CD4-positive, alpha-beta T cell treated with Interleukin-17A for 4 hours (primary cell): ENCODE measurements at places on chromosomes 12 and 14.

DNA sequence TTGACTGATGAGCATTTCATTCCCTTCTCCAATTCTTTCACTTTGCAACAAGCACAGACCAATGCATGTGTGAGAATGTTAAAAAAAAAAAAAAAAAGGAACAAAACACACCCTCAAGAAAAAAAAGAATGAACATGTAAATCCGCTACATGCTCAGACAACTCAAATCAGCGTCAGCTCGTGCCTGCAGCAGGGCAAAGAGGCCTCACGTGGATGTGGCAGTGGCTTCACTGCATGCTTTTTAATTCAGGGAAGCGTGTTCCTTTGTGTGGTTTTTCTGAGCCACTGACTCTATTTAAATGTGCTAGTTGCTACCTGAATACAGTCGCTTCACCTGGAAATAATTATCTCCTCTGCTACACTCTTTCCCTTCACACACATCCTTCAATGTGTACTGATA is 55.1 kb downstream of the PPP1R36 start:
- no peak for DNase-seq

DNA sequence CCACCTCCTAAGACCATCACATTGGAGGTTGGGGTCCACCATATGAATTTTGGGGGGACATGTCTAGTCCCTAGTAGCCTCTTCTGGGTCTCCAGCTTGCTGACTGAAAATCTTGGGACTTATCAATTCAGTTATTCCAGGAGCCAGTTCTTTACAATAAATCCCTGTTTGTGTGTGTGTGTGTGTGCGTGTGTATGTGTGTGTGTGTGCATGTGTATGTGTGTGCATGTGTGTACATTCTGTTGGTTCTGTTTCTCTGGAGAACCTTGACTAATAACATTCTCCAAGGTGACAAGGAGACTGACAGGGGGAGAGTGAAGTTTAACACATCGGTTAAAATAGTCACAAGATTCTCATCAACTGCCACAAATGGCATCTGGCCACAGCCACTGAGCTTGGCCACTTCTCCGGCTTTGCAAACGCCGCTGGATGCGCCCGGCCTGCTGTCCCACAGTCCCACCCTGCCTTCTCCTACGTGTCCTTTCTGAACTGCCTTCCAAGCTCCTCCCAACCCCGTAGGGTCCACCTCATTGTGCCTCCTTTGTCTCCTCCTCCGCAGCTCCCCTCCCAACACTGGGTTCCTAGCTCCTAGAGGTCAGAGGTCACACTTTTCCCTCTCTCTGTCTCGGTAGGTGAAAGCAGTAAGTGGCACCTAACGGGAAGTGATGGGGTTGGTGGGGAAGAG is 88.1 kb upstream of the DIO3 start:
- no peak for DNase-seq

DNA sequence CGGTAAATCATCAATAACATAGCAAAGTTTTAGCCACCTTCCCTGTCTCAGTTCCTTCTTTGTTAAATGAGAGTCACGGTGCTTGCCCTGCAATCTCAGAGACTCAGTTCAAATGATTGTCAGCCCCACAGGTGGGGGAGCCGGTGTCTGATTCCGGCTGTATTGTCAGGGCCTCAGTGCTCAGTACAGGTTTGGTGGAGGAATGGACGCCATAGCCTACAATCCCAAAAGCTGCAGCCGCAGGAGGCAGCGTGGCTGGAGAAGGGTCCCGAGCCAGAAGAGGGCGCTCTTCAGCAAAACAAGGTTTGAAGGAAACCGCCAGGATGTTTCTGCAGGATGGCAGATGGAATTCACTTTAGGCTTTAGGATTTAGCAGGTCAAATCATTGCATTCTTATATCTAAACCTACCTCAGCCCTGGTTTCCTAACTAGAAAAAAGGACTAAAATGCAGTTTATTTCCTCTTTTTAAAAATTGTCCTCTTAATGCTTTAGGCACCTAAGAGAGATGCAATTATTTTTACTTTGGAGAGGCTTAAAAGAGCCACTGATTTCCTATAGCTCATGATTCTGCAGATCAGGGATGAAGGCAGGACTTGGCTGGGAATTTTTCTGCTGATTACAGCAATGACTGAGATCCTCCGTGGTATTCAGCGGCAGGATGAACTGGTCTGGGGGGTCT is 29.2 kb downstream of the FOS start:
- DNase-seq, result peak; percentile 86

GRCh38 chr14:23185063-23185462 is 1.6 kb upstream of the SLC7A8 start:
- DNase-seq, result no peak

DNA sequence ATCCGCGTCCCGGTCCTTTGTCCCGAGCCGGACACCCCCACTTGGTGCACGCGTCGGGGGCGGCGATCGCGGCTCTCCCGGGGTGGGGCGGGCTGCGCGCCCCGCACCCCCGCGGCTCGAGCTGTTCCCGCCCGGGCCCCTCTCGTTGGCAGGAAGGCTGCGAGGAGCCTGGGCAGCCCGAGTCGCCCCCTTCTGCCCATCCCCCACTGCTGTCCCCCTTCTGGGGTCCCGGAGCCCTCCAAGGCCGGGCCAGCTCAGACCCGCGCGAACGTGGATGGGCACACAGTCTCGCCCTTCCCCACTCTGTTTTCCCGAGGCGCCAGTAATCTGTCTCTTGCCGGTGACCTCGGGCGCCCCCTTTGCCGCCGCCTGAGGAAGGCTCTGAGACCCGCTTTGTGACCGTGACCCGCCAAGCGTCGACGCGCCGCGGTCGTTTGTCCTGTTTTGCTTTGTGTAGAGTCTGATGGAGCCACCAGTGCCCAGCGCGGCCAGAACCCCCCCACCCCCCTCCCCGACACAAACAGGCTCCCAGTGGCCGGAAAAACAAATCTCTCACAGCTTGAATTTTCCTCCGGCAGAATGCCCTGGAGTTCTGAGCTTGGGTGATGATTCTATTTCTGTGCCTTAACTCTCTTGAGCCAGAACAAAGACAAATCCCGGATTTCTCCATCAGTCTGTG is 610 bp downstream of the C14orf132 start:
- peak; percentile 45 for DNase-seq

DNA sequence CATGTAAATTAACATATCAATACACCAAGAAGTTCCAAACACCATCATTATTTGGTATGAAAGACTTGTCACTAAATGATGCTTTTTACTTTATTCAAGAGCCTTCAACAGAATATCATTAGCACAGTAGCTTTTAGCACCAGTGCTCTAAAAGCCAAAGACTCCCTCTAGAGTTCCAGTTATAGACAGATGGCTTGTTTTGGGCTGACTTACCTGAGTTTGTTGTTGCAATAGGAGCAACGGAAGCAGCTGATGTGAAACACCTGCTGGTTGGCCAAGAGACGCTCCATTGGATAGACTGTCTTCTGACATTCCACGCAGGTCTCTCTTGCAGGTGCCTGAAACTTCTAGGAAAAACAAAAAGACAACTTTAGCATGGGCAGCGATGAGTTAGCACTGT is 14.5 kb upstream of the CERS5 start:
- DNase-seq, result no peak

- no peak for DNase-seq
Measured at GRCh38 chr14:57061009-57061711, 207.5 kb downstream of the EXOC5 start.

GRCh38 chr14:105091517-105092170 is 26.4 kb upstream of the GPR132 start:
- no peak for DNase-seq

DNA sequence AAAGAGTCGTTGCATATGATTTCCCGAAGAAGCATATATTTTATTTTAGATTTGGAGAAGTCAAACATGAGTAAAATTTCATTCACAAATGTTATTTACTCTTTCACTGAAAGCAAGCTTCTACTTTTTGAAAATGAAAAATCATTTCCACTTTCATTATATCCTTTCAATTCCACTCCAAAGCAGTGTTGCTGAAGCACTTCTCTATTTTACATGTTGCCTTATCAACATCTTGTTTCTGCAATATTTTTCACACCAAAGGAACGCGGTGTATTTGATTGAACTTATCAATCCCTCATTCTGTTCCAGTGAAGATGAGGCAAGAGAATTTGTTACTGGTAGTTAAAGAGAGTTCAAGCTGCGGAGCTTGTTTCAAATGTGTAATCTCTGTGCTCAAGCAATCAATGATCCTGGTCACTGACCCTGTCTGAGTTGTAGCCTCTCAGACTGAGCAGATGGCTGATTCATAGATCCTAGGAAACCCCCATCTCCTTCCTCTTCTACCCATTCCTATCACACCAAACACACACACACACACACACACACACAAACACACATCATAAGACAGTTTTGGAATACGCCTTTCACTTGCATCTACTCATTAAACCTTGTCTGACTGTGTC is 236.2 kb upstream of the FLRT2 start:
- DNase-seq, result no peak

GRCh38 chr12:65279369-65280112 is 1.1 kb downstream of the MSRB3 start:
- no peak for DNase-seq

DNA sequence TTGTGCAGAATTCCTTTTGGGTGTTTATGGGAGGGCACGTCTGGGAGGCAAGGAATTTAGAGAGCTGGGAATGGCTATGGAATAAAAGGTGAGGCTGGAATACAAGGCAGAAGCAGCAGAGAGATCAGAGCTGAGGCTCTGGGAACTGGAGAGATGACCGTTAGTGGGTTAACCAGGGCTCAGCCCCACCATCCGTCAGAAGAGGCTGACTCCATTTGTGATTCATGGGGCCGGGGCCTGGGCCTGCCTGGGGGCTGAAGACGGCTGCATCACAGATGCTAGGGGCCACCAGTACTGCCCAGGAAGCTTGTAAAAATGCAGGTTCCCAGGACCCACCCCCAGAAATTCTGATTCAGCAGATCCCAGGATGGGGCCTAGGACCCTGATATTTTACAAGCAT is 398.1 kb downstream of the MED13L start:
- no peak for DNase-seq

DNA sequence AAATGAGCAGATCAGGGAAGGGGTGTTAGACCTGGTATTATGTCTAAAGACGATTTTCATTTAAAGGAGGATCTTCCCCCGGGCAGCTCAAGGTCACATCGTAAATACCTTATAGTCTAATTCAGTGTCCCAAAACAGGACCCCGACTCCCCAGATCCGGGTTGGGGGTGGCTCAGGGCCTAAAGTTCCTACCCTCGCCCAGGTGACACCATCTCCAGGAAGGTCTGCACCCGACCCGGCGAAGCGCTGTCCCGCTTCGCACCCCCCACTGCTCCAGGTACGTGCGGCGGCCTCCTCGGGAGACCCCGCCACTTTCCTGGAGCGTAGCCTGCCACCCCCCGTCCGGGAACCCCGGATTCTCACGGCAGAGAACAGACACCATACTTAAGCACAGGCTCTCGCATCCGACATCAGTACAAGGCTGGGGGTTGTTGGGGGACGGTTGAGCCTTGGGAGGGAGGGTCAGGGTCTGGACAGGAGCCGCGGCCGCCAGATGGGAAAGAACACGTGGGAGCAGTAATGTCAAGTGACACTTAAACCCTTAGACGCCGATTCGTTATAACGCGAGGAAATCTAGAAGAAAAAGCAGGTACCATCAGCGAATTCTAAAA is 556 bp downstream of the TIMM9 start:
- peak; percentile 55 for DNase-seq

GRCh38 chr12:48067250-48067938 is 38.5 kb downstream of the SENP1 start:
- DNase-seq, result no peak

DNA sequence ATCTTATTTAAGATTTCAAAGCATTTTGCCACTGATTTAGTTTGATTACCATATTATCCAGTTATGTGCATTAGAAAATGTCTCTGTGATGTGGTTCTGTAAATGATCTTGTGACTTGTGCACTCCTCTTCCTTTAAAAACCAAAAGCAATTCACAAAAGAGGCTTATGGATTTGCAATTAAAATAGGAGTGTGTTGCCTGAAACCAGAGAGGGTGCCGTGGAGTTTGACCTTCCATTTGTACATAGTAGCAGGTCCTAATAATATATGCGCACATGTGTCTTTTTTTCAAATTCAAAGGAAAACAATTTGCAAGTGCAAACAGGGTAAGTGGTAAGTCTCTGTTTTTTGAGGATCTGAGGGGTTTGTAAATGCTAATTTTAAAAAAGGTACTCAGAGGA is 470.9 kb downstream of the VRK1 start:
- DNase-seq, result no peak

DNA sequence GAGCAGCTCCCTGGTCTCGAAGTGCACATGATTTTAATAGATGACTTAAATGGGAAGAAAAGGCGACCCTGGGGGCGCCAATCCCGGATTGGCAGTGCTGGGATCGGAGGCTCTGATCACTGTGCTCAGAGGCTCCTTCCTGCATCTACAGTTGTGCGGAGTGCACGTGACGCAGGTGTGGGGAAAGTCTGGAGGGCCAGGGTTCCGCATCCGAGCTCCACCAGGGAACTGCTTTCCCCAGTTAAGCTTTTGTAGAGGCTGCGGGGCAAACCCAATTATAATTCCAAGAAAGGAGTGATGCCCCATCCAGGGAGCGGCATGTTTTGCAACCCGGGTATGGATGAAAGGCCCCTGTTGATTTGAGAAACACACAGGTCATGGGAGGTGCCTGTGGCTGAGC is 36.5 kb downstream of the ELK3 start:
- no peak for DNase-seq

- no peak for DNase-seq
Measured at GRCh38 chr14:47240748-47241437, 434.5 kb downstream of the MDGA2 start.
